ENCODE measurements at places on chromosomes 1 and 21.

DNA sequence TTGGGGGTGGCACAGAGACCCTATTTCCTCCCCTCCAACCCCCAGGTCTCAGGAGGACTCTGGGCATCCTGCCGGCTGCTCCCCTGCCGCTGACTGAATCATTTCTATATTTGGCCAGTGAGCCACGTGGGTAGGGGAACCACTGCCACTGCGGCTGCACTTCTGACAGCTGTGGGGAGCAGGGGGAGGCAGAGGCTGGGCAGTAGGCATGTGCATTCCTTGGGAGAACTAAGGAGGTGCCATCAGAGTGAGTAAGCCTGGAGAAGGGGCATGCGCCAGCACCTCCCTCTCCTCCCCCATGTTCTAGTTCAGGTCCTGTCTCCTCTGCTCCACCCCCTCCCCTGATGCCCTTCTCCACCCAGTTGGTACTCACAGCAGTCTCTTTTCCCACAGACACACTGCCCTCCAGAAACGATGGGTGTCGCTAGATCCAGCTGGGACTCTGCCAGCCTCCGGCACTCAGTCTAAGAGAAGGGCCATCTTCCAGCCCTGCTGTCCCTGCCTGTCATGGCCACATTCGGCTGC, 12.0 kb downstream of the PPFIA4 start:
- no peak for DNase-seq

DNA sequence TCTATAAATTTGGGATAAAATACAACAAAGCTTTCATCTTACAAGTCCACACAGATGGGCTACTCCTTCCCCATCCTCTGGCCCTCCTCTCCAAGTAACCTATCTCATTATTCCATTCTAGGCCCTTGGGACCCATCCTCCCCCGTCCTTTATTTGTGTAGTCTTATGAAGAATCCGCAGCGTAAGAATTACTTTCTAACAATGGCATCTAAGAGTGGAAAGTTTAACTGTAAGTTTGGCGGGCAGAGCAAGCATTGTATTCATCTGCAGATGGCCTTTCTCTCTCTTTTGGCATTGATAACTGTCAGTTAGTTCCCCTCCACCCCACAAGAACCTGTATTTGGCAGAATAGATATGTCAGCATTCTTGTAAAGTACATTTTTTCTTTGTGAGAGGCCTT, 91.9 kb upstream of the TSPAN2 start:
- no peak for DNase-seq

DNA sequence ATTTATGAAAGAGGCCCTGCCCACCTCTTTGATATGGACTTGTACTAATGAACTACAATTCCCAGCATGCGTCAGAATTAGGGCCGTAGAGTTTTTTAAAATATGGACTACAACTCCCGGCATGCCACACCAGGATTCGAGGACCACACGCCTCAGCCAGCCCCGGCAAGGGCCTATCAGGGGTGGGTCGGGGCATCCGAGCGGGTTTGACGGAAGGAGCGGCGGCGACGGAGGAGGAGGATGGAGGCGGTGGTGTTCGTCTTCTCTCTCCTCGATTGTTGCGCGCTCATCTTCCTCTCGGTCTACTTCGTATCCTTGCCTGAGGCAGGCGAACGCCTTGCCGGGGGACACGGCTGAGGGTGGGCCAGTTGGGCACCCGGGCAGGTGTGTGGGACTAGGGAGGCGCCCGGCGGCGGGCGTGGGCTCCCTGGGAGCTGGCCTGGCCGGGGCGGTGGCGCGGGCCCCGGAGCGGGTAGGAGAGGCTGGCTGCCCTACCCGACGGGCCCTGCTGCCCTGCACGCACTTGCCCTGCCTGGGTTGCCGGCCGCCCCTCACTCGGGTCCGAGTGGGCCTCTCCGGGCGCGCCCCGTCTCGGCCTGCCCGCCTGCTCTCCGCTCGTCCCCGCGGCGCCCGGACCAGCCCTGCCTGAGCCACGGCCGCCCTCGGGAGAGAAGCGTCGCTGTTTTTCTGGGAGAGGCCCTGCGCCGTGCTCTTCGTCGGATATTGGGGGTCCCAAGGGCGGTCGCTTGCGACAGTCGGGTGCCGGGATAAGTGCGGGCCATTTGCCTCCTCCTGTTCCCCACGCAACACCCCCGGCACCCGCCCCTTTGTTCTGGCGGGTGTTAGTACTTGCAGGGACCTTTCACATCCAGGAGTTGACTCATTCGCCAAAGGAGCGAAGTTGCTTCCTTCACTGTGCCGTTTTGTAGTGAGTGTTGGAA, at the start of gene CNIH4:
TSS of gene CNIH4 (plus strand) at position 195 of the 941 bp plus-strand sequence. CDS start at position 241, 46 bp downstream.
- peak; percentile 86 for DNase-seq

DNA sequence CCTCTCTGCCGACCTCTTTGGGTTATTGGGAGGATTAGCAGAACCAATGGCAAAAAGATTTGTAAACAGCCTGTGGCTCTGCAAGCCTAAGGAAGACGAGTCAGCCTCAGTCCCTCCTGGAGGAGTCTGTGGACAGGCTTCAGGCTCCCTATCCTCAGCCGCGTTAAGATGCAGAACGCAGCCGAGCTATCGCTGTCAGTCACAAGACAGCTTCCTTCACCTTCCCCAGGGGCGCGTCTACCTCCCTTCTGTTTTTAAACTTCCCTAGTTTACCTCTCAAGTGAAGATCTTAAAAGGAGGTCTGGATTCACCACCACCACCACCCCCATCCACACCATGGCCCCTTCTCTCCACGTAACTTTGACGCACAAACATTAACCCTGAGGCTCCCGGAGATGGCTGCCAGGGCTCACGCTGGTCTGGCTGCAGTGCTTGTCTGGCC, 738 bp downstream of the CAMK1G start:
- no peak for DNase-seq

DNA sequence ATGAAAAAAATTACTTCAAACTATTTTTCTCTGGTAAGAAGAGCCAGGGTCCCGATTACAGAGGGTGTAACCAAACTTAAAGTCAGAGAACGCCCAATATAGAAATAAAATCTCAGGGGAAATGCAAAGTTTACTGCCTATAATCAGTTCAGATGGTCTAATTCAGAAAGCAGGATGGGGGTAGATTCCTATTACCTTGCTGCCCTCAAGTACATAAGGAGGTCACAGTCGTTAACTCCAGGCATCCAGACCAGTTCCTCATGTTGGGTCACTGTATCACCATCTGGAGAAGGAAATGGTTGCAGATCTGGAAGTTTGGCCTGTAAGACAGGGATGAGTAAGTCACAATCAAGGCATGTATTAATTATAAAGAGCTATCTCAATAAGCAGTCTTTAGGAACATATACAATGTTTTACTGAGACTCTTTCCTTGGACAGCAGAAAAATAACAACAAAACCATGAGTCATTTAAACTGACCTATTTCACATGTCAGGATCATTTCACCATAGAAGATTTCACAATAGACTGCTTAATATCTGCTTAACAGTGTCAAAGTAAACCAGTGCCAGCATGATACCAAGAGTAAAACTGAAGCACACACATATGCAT, 179.4 kb downstream of the SLC45A1 start:
- DNase-seq: no peak

- DNase-seq: no peak
Observed at GRCh38 chr1:53037159-53037558, 24.9 kb upstream of the PODN start.

GRCh38 chr1:9473032-9473807, 66.0 kb upstream of the SLC25A33 start:
- DNase-seq: no peak

- DNase-seq: peak; percentile 68
Observed at GRCh38 chr1:23809751-23810171, 9.2 kb upstream of the GALE start.

GRCh38 chr1:96292141-96292540, 429.4 kb upstream of the PTBP2 start:
- DNase-seq: no peak

GRCh38 chr21:45872471-45872870, 109.1 kb upstream of the COL6A1 start:
- DNase-seq: no peak

DNA sequence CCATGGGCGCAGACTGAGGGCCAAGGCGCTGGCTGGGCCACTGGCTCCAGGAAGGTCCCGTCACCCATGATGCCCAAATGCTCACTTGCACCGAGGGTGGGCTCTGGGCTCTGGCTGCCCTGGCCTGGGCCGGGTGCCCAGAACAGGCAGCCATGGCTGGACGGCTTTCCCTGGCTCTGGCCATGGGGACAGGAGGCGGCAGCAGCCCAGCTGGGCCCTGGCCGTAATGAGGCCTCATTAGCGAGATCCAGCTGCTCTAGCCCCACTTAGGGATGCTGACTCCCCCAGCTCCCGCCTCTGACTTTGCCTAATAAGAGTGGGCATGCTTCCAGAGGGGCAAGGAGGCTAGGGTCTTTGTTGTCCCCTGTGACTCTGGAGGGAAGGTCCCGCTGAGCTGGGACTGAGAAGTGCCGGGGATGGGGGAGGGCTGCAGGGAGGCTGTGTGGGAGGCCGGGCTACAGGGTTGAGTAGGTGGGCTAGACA, 11.8 kb downstream of the SLC6A9 start:
- no peak for DNase-seq

DNA sequence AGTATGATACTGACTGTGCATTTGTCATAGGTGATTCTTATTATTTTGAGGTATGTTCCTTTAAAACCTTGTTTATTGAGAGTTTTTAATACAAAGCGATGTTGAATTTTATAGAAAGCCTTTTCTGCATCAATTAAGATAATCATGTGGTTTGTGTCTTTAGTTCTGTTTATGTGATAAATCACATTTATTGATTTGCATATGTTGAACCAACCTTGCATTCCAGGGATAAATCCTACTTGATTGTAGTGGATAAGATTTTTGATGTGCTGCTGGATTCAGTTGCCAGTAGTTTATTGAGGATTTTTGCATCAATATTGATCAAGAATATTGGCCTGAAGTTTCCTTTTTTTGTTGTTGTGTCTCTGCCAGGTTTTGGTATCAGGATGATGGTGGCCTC, 158.0 kb downstream of the CENPF start:
- DNase-seq: no peak

DNA sequence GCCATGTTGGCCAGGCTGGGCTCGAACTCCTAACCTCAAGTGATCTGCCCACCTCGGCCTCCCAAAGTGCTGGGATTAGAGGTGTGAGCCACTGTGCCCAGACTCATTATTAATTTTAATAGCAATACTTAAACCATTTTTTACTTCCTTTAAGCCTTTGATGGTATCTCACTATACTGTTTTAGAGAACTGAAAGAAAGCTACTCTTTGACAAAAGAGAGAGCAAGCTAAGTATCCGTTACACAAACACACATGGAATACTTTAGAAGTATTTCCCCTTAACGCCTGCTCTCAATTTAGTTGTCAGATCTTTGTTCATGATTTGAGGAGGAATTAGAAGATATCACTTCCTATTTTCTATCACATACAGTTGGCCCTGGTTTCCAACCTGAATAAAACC, 189.4 kb downstream of the COP1 start:
- no peak for DNase-seq

DNA sequence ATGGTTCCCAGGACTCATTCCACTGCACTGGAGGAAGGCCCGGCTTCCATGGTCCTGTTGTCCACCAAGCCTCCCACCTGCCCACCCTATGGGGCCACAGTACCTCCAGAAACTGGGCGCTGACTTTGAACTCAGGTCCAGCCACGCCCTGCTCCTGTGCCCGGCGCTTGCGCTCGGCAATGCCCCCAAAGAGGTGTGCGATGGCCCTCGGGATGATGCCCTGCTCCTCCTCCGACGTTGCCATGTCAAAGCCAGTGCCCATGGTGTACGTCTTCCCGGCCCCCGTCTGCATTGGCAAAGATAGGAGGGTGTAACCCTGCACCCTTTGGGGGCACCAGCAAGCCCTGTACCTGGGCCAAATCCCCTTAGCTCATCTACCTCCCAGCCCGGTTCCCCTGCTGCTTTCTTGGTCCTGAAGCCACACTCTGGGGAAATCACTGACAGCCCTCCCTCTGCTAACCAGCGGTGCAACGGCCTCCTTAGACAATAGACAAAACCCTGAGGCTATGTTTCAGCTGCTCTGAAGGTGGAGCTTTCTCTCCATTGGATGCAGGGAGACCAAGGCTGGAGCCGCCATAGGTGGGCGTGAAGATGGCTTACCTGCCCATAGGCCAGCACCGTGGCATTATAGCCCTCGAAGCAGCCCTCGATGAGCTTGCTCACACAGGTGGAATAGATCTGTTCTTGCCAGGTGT, 14.7 kb downstream of the KIF21B start:
- DNase-seq: no peak

DNA sequence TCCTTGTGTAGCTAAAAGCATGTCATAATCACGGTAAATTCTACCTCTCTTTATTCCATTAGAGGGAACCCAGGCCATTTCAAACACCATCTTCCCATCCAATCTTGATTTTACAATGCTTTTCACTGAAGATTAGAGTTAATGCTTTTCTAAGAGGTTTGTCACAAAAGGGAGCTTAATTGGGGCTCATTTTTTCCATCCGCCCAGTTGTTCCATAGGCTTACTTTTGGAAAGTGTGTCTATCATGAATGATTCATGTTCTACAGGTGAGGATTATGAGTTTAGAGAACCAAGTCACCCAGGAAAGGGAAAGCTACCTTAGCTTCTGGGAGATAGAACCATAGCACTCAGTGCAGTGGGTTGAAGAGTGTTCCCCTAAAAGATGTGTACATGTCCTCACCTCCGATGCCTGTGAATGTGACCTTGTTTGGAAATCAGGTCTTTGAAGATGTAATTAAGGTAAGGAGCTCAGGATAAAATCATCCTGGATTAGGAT, 286.9 kb upstream of the RUNX1 start:
- DNase-seq: no peak

DNA sequence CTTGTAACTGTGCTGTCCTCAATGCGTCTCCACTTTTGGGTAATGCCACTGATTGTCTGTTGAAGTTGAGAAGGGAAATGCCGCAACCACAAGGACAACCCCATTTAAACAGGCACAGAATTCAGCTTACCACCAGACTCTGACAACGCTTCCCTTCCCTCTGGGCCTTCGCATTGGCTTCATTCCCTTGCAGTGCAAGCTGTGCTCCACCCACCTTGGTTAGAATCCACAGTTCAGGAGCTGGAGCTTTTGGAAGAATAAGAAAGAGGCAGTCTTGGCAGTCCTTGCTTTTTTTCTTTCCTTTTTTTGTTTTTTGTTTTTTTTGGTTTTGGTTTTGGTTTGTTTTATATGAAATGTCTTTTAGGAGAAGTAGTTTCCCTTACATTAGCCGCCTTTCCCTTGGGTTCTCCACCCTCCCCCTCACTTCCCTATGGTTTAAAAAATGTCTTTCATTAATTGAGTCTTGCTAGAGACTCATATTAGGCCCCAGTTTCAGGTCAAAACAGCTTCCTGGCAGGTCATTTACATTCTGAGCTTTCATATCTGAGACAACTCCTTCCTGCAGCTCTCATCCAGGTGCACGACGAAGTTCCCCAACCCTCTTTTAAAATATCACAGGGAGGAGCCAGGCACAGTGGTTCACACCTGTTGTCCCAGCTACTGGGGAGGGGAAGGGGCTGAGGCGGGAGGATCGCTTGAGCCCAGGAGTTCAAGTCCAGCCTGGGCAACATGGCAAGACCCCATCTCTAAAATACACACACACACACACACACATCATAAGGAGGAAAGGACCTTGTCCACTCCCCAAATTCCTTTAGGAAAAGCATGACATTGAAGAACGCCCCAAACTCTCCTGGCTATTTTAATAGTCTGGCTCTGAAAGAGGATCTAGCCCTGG, 20.7 kb upstream of the LAX1 start:
- DNase-seq: no peak
